PC-3 (cell line): ENCODE measurements at places on chromosomes 16 and 17. TPM values are rescaled to one million over a fixed set of nuclear protein-coding genes. Genes with fewer than 3 reads are reported as not detected.

DNA sequence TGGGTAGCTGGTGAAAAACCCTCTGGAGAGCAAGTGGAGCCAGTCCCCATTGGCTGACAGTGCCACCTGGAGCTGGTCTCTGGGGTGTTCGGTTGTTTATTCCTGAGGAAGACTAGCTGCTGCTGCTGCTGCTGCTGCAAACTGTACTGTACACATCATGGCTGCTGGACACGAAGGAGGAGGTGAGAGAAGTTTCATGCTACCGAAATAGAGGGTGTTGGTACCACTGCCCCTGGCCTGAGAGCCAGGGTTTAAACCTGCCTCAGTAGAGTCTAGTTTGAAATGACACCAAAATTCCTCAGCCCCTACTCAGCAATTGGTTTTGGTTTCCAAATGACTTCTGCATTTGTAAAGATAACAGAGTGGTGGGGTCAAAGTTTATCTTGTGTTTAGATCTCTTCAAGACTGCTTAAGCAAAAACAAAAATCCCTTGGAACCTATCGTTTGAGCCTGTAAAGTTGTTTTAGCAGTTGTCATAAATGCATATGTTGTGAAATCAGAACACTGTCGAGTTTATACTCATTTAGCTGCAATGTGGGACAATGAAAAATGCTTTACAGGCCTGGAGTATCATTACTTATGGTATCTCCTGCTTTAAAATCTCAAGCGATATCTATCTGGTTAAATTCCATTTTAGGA, 40.8 kb downstream of the CYB5B start:
- DNase-seq = no peak

DNA sequence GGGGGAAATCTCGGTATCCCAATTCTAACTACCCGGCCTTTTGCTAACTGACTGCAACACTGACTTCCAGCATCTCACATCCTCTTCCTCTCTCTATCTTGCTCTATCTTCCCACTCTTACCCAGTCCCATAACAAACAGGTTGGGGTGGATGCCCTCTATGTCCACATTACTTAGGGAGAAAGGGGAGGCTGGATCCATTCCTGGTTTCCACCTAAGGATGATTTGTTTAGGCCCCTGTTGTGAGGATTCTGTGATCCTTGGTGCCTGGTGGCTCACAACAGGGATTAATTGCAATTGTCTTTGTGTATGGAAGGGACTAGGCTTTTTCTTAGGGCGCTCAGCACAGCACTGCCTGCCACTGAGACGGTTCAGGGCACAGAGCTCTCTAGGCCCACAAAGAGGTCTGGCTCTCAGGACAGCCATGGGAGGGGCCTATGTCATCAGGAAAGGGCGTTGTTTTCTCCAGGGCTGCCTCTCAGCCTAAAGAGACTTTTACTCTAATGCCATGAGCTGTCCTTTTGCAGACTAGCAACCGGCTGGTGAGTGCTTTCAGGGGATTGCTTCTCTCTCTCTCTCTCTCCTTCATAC, 612.1 kb upstream of the SALL1 start:
- DNase-seq = no peak

Gene SLC12A3
- total RNA-seq = not detected in 2 replicates

- no peak for DNase-seq
These were observed 14.1 kb downstream of the NQO1 start for GRCh38 chr16:69712277-69712676.

Gene LIMD2
- total RNA-seq = 19.4 and 43.0 TPM in 2 replicates

DNA sequence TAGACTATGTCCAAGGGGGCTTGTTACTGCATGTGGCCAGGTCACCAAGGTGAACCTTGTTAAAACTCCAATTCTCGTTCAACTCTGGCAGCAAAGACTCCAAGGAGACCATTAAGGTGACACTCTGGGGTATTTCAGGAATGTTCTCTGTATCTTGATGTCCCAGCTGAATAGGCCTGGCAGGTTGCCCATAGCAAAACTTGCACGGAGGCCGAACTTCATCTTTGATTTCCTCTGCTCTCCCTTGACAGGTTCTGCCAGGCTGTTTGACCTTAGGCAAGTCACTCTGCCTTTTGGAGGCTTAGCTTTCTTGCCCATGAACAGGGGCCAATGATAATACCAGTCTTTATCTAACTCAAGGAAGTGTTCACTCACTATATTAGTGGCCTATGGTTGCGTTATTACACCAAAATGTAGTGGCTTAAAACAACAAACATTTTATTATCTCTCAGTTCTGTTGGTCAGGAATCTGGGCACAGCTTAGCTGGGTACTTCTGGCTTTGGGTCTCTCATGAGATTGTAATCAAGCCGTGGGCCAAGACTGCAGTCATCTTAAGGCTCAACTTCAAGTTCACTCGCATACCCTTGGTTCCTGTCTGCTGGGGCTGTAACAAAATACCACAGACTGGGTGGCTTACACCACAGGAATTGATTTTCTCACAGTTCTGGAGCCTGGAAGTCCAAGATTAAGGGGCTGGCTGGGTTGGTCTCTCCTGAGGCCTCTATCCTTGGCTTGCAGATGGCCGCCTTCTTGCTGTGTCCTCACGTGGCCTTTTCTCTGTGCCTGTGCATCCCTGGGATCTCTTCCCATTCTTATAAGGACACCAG, 168.5 kb downstream of the UTP18 start:
- DNase-seq = no peak

GRCh38 chr16:55502801-55503366, 6.0 kb upstream of the LPCAT2 start:
- peak; percentile 57 for DNase-seq

Gene APOBR
- total RNA-seq = 0.04 TPM in 1 of 2 replicates, not detected in the other

Gene TTLL6
- total RNA-seq = 0.29 and 0.40 TPM in 2 replicates

- DNase-seq = peak; percentile 70
These were observed at the start of gene EDC4 for GRCh38 chr16:67872631-67873434. Gene EDC4, plus strand, starts transcription at chr16:67873052. Its CDS starts 210 bp downstream, at chr16:67873262.

DNA sequence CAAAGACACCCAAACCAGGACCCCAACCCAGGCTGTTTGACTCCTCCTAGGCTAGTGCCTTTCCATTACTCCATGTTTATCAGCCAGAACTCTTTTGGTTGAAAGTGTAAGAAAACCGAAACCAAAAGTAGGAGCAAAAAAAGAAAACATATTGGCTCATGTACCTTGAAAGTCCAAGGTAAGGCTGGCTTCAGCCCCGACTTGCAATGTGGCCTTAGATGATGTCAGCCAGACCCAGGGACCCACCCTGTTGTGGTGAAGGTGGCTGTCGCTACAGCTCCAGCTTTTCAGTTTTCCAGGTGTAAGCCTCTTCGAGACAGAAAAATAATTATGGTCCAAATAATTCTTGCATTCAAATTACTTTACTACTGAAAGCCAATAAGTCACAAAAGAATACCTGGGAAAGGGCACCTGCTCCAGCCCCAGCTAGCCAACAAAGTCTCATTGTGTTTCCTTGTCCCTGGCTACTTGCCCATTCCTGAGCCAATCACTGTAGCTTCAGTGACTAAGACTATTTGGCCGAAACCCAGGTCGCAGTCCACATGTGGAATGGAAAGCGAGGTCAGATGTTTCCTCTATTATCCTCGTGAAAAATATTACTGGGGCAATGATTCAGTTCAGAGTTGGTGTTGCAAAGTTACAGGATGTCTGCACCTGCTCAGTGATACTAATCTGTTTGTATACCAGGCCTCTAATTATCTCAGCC, 20.7 kb downstream of the DNAH9 start:
- DNase-seq = peak; percentile 43

DNA sequence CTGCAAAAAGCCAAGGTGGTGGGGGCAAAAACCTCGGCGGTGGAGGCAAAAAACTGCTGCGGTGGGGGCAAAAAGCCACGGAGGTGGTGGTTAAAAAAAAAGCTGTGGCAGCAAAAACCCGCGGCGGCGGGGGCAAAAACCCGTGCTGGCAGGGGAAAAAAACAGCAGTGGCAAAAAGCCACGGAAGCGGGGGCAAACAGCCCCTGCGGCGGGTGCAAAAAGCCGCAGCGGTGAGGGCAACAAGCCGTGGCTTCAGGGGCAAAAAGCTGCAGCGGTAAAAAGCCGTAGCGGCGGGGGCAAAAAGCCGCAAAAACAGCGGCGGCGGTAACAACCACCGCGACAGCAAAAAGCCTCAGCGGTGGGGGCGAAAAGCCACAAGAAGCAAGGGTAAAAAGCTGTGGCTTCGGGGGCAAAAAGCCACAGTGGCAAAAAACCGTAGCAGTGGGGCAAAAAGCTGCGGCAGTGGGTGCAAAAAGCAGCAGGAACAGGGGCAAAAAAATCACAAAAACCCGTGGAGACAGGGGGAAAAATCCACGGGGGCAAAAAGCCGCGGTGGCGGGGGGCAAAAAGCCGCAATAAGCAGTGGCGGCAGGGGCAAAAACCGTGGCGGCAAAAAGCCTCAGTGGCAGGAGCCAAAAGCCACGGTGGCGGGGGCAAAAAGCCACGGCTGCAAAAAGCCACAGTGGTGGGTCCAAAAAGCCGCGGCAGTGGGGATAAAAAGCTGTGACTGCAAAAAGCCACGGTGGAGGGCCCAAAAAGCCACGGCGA, 193.7 kb downstream of the SHCBP1 start:
- DNase-seq = no peak

Gene OTOP3
- not detected in 2 replicates for total RNA-seq

Gene TMC8
- total RNA-seq = 4.6 and 5.3 TPM in 2 replicates

Gene C16orf95
- total RNA-seq = 2.4 and 3.3 TPM in 2 replicates

Gene RFWD3
- 30.5 and 32.8 TPM in 2 replicates for total RNA-seq

DNA sequence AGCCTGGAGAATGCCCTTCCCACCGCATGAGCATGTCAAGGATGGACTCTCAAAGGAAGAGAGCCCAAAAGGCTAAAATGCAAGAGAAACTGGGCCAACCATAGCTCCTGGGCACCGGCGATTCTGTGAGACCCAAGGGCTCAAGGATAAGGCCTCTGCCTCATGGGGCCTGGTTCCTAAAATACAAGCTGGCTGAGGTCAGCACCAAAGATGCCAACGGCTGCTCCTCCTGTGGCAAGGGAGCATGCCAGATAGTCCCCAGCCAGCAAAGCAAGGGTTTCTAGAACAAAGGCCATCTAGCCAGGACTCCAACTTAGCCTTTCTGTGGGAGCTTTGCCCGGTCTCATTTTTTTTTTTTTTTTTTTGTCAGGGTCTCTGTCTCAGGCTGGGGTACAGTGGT, 20.1 kb downstream of the GPRC5B start:
- DNase-seq = no peak

- peak; percentile 16 for DNase-seq
These were observed 527 bp downstream of the CIAPIN1 start for GRCh38 chr16:57446531-57447185.

DNA sequence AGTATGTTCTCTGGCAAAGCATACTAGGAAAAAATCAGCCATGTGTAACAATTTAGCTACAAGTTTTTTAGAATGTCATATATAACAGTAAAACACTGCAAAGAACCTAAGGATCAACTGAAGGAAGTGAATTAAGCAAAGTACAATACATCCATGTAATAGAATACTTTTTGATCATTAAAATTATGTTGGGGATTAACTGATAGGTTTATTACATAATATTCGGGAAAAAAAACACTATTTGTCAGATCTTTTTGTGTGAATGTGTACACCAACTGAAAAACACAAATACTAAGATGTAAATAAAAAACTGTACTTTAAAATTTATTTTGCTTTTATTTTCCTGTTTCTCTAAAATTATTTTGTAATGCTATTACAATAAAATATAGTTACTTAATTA, 185.5 kb upstream of the DYNLRB2 start:
- no peak for DNase-seq

Gene TBC1D3
- total RNA-seq = not detected in 2 replicates

- DNase-seq = no peak
These were observed 8.5 kb downstream of the MSI2 start for GRCh38 chr17:57264776-57265175.

Gene LRRC37A
- 1.1 and 2.4 TPM in 2 replicates for total RNA-seq

Gene DHRS7C
- not detected in 2 replicates for total RNA-seq

- DNase-seq = no peak
These were observed 24.4 kb downstream of the ATP6V0D1 start for GRCh38 chr16:67456391-67457081.

GRCh38 chr17:9943343-9943742, 38.3 kb upstream of the RCVRN start:
- DNase-seq = no peak

GRCh38 chr16:3640207-3640606, 14.3 kb upstream of the DNASE1 start:
- DNase-seq = no peak

Gene AFMID
- 53.1 and 58.9 TPM in 2 replicates for total RNA-seq

DNA sequence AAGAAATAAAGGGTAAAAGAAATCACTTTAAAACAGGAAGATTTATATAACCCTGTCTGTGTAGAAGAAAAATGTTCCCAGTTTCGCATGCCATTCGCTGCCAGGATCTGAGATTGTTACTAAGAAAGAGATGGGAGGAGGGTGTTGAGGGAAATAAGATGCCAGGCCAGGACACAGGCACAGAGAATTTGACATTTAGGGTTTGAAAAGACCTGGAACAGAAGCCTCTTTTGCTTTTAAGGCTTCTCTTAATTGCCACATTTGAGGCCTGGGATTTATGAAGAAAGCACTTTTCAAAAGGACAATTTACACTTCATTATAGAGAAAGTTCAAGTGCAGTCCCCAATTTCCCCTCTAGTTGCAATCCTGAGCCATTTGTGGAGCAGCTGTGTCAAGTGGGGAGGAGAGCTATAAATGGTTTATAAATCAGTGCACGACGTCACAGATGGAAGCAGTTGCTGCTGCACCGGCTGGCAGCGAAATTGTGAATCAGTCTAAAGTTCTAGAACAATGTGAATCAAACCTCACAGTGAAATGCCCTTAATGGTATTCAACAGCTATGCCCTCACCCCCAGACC, 26.5 kb upstream of the C16orf87 start:
- peak; percentile 44 for DNase-seq

DNA sequence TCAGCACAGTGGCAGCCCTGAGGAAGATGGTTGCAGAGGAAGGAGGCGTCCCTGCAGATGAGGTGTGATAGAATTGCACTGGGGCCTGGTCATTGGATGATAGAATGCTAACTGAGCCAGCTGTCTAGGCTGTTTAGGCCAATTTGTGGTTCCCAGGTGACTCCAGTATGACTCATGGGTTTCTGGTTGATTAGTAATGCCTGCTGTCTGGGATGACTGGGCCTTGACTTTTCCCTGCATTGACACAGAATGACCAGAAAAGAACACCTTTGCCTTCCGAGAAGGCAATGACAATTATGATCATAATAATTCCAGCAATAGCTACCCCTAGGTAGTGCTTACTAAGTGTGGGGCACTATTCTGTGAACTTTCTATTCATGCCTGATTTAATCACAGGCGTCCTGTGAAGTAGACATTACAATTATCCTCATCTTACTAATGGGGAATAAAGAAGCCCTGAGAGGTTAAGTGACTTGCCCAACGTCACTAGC, 31.5 kb downstream of the USP43 start:
- DNase-seq = peak; percentile 94

DNA sequence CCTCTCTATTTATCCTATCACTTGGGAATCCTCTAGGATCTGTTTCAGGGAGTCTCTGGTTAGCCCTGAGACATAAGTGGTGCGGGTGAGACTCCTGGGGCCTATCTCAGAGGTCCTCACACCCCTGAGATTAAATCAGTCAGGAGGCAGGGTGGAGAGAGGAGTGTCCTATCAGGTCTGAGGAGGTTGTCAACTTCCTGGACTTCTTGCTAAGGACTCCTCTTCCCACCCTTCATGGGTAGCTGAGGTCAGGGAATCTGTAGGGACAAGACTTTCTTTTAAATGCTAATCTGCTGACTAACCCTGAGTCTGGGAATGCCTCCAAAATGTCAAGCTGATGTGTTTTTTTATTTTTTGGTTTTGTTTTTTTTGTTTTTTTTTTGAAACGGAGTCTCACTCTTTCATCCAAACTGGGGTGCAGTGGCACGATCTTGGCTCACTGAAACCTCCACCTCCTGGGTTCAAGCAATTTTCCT, 6.6 kb upstream of the ARMC5 start:
- DNase-seq = peak; percentile 61

GRCh38 chr16:24670623-24671454, 58.6 kb upstream of the TNRC6A start:
- peak; percentile 14 for DNase-seq
